Dermis microvascular lymphatic vessel endothelial cell (primary cell): ENCODE measurements at places on chromosomes 7 and 10. TPM values are rescaled to one million over a fixed set of nuclear protein-coding genes. Genes with fewer than 3 reads are reported as not detected.

Gene SNX13
- total RNA-seq, result 18.5 and 27.8 TPM in 2 replicates

Gene HYAL4
- 0.39 and 1.0 TPM in 2 replicates for total RNA-seq

Gene FGF8
- total RNA-seq, result not detected in 2 replicates

Gene AOAH
- total RNA-seq, result 0.13 and 0.51 TPM in 2 replicates

Gene KLF14
- total RNA-seq, result not detected in 2 replicates

- DNase-seq, result no peak
Observed at GRCh38 chr10:3067859-3068179, 471 bp downstream of the PFKP start.

DNA sequence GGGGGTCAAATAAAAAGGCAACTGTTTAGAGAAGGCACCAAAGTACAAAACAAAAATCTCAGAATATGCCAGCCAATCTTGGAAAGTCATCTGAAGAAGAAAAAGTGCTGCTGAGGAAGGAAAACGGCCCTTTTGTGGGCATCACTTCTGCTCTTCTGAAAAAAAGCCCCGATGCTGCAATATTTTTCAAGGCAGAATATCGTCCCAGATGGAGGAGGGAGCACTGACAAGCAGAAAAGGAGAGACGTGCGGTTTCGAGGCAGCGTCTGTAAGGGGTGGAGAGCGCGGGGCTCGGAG, 959 bp upstream of the ATRNL1 start:
- DNase-seq, result no peak

DNA sequence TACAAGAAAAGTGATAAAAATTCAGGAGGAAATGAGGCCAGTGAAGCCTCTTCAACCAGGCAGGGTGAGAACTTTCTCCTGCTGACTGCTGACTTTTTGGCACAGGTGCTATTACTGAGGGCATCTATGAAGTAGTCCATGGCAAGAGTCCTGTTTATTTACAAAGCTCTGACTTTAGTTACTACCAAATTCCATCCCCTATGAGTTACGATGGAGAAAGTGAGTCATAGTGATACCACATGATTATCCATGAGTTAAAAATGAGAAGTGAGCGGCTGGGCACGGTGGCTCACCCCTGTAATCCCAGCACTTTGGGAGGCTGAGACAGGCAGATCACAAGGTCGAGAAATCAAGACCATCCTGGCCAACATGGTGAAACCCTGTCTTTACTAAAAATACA, 19.9 kb downstream of the CCDC3 start:
- DNase-seq, result no peak

GRCh38 chr7:149458235-149458634, 2.6 kb downstream of the ZNF777 start:
- DNase-seq, result no peak

- no peak for DNase-seq
Observed at GRCh38 chr7:55452971-55453370, 87.8 kb downstream of the LANCL2 start.

GRCh38 chr10:43958964-43959363, 310.3 kb upstream of the ZNF32 start:
- no peak for DNase-seq
